IMR-90 (cell line): ENCODE measurements at places on chromosomes 12 and 14. TPM values are rescaled to one million over a fixed set of nuclear protein-coding genes. Genes with fewer than 3 reads are reported as not detected.

LYZ gene
- not detected in 2 replicates for total RNA-seq

GPX2 gene
- total RNA-seq, result not detected in 2 replicates

AACS gene
- total RNA-seq, result 21.1 and 22.0 TPM in 2 replicates

CLEC12A gene
- total RNA-seq, result not detected in 2 replicates

TAS2R50 gene
- total RNA-seq, result 2.3 and 4.4 TPM in 2 replicates

ING4 gene
- 22.0 and 25.3 TPM in 2 replicates for total RNA-seq

GYS2 gene
- total RNA-seq, result not detected in 2 replicates

GPRC5D gene
- total RNA-seq, result not detected in 2 replicates

PLD4 gene
- not detected in 2 replicates for total RNA-seq

ASPG gene
- not detected in 2 replicates for total RNA-seq

RERGL gene
- not detected in 2 replicates for total RNA-seq

RFX4 gene
- total RNA-seq, result not detected in 2 replicates

TSHR gene
- not detected in 2 replicates for total RNA-seq

AKAP5 gene
- total RNA-seq, result 0.72 and 1.4 TPM in 2 replicates

LUM gene
- 46.1 and 50.0 TPM in 2 replicates for total RNA-seq

KLHL33 gene
- total RNA-seq, result under 0.01 TPM in 2 replicates

CMTM5 gene
- not detected in 2 replicates for total RNA-seq

OVCH1 gene
- total RNA-seq, result under 0.01 and 0.18 TPM in 2 replicates

LRRIQ1 gene
- under 0.01 and 0.28 TPM in 2 replicates for total RNA-seq

TIMELESS gene
- total RNA-seq, result 9.4 and 10.4 TPM in 2 replicates

LBHD2 gene
- not detected in 2 replicates for total RNA-seq

CARMIL3 gene
- under 0.01 TPM in 1 of 2 replicates, not detected in the other for total RNA-seq
